ENCODE measurements at places on chromosomes 3 and 15. TPM values are rescaled to one million over a fixed set of nuclear protein-coding genes. Genes with fewer than 3 reads are reported as not detected.

GRCh38 chr15:96125721-96126415 is 204.6 kb upstream of the NR2F2 start:
- DNase-seq: peak; percentile 54

GRCh38 chr3:156600834-156601233 is 45.9 kb upstream of the SSR3 start:
- DNase-seq: no peak

DNA sequence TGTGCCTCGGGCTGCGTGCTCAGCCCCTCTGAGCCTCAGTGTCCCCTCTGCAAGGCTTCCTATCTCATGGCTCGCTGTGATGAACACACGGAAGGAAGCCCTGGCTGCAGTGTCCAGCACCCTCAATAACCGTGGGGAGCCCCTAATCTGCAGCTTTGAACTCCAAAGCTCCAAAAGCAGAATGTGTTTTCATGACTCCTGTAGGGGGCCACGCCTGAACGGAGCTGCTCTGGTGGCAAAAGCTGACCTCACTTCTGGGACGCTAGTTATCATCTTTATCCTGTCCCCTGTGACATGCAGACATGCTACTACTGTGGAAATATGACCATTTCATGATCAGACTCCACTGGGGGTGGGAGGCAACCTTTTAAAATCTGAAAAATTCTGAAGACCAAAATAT is 98.8 kb downstream of the SEC22A start:
- no peak for DNase-seq

GRCh38 chr3:46359733-46360493 is 6.0 kb downstream of the CCR2 start:
- no peak for DNase-seq

GRCh38 chr15:29917600-29918597 is 95.6 kb upstream of the TJP1 start:
- DNase-seq: no peak

- DNase-seq: no peak
These were observed 52.0 kb upstream of the ULK4 start for GRCh38 chr3:42013691-42014457.

- DNase-seq: peak; percentile 40
These were observed 83.7 kb downstream of the BCHE start for GRCh38 chr3:165753560-165753959.

DNA sequence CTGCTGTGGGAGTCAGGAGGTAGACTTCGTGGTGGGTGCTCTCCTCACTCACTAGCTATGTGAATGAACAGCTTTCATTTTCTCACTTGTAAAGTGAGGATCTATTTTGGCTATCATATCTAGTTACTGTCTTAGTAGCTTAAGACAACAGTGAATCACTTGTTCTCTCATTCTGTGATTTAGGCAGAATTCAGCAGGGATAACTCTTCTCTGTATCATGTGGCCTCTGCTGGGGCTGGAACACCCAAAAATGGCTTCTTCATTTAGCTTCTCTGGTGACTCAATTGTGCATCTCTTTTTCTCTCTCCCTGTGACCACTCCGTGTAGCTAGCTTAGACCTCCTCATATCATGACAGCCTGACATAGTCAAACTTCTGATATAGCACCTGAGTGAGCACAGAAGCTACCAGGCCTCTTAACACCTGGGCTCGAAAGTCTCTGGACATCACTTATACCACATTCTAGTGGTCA is 68.4 kb downstream of the BFSP2 start:
- no peak for DNase-seq

DNA sequence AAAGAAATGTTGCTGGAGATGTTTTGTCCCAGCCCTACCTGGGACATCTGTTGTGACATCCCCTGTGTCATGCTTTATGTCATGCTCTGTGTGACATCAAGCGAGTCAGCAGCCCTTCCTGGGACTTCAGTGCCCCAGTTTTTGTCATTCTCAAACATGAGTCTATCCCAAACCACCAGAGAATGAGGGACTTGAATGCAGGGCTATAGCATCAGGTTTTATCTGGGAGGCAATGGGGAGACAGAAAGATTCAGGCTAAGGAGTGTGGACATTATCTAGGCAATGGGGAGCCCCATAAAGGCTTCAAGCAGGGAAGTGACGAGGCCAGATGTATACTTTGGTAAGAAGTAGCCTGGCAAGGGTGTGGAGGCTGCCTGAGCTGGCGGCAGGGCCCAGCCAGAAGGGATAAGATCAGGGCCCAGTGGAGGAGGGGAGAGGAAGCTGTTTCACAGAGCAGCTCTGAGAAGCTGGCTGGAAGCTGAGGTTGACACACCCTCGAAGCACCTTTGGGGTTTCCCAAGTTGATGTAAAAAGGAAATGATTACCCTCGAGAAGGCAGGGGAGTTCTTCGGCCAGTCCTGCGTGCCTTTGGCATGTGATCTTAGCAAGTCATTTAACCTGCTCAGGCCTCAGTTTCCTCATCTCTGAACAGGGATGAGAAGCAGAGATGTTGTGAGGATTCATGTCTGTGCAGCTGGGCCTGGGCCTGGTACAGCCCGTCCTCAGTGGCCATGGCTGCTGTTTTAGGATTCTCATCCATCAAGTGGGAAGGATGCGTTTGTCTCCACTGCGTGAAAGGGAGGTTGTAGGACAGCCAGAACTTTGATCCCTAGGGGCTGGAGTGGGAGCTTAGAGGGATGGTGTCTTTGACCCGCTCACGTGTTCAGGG is 34.3 kb downstream of the IRAK2 start:
- peak; percentile 92 for DNase-seq

DNA sequence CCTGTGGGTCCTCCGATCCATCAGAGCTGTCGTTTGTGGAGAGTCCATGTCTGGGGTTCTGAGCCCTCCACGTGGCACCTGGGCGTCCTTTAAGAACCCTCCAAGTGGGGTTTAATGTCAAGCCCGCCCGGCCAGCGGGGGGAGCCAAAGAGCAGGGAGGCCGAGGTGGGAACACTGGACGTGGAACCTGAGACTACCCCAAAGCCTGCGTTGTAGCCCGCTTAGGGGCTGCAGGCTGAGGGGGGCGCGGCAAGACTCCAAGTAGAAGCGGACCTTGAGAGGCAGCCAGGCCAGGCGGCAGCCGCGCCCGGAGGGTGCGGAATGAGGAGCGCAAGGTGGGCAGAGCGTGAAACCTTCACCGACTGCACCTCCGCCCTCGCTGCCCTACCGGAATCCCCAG is 126.2 kb upstream of the ATP10A start:
- DNase-seq: no peak

DNA sequence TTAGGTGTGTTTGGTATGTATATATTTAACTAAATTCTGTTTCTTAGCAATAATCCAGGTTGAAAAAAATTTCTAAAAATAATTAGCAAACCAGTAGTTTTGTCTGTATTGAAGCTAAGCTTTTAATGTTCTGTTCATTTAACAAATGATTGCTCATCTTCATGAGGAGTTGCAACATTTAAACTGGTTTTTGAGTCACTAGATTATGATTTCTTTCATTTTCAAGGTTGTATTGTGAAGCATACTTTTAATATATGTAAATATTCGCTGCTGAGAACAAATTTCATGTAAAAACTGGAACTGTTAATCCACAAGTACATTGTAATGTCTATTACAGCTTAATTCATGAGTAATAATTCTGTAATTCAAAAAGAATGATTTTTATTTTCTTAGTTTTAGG is 192.7 kb downstream of the MBNL1 start:
- DNase-seq: no peak

- peak; percentile 35 for DNase-seq
These were observed 2.3 kb downstream of the BBX start for GRCh38 chr3:107524841-107525643.

DNA sequence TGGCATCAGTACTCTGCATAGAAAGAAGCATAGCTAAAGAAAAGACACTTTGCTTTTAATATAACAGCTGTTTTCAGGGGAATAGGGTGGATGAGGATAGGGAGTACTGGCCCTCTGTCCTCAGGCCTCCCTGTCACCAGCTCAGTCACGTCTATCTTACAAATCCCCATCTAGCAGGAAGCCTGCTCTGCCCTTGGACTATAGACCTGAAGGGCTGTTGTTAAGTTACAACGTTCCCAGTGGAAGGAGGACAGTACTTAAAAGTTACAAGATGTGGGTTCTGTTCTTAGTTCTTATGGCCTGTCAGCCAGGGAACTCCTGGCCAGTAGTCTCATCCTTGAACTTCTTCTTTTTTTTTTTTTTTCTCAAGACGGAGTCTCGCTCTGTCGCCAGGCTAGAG is 70.5 kb downstream of the RPL39L start:
- DNase-seq: no peak

- no peak for DNase-seq
These were observed 31.4 kb upstream of the CD47 start for GRCh38 chr3:108122276-108122675.

DNA sequence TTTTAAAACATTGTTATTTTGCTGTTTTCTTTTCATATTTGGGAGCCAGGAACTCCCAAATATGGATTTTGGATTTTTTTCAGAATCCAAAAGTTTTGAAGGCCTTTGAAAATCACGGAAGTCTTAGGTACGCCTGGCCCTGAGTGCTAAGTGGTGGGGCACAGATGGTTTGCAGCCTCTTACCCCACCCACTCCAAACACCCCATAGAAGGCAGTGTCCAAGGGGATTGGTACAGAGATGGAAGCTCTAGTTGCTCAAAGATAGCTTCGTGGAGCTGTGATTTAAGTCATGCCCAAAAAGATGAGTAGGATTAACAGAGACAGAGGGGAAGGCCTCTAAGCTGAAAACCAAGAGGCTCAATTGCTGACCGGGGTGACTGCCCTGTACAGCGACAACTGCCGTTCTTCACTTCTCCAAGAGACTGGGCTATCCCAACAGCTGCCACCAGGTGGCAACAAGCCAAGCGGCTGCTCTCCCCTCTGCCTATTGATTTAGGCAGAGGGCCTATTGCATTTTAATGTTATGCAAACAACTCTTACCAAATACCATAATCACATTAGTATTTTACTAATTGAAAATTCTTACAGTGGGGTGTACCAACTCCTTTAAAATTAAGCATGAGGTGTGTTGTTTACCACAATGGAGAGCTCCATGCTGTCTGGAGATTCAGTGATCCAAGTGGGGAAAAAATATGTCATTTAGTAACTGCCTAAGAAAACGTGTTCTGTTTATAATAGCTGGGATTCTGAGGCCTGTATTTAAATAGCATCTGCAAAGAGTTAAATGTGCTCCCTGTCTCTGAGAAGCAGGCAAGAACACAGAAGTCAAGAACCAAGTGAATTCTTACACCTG is 64.0 kb upstream of the C15orf61 start:
- no peak for DNase-seq

DNA sequence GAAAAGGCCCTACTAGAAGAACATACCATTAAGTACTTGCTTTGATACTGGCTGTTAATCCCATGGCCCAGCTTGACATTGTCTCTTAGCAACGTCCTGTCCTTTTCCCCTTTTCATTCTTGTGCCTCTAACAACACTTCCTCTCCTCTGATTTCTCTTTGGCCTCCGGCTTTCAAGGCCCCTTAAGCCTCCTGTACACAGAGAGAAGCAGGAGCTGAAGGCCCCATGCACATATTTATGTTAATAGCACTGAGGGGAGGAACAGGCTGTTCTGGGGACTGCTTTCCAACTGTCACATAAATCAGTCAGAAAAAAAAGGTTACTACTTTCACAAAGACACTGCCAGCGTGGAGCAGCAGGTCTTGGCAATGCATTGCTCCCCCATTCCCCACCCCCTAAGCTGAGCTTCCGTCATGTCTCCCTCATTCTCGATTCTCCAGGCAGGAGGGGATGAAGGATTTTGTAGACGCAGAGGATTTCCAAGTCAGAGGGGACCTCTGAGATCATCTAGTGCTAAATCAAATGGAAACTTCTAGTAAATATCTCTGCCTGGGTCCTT is 257.4 kb upstream of the ADAMTS9 start:
- DNase-seq: no peak

GRCh38 chr3:46921041-46921440 is 43.5 kb downstream of the PTH1R start:
- no peak for DNase-seq

DNA sequence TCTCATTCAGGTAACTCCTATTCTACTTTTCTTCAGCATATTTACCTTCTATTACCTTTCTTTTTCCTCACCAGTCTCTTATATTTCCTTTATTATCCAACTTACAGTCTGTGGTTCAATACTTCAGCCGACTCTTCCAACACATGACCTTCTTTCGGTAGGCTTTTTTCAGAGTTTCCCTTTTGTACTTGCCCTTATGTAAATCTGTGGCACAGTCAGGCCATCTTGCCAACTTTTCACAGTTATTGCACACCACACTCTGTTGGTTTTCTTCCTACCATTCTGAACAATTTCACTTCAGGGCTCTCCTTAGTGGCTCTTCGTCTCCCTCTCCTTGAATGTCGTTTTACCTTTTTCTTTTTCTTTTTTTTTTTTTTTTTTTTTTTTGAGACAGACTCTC is 427.8 kb downstream of the LPP start:
- DNase-seq: no peak

DNA sequence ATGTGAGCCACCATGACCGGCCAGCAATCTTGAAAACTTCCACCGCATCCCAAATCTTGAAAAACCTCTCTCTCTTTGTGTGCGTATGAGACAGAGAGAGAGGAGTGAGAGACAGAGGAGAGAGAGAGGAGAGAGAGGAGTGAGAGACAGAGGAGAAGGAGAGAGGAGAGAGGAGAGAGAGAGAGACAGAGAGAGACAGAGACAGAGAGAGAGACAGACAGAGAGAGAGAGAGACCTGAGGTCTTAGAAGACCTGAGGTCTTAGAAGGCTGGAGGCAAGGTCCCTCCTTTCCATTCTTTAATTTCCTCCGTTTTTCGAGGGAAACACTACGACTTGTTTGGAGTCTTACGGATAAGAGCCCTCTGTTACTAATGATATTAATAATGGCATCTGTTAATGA is 39.5 kb downstream of the TMEM40 start:
- no peak for DNase-seq

- peak; percentile 78 for DNase-seq
These were observed 34.0 kb upstream of the RPP14 start for GRCh38 chr3:58271901-58272501.

- no peak for DNase-seq
These were observed 98.0 kb downstream of the DTWD1 start for GRCh38 chr15:49718846-49719245.

The COL8A1 gene
- 211 TPM for total RNA-seq

The RAD51 gene
- 22.4 TPM for total RNA-seq

The CACNA1D gene
- total RNA-seq: 0.14 TPM

The ALDH1A2 gene
- 1.9 TPM for total RNA-seq

The MST1R gene
- total RNA-seq: 98.9 TPM

The CTXN2 gene
- total RNA-seq: not detected

The WDR5B gene
- 2.2 TPM for total RNA-seq

The ZNF662 gene
- 1.7 TPM for total RNA-seq

The GPX1 gene
- total RNA-seq: 487 TPM

The SKOR1 gene
- total RNA-seq: not detected
